ENCODE measurements at places on chromosomes 1 and 21. TPM values are rescaled to one million over a fixed set of nuclear protein-coding genes. Genes with fewer than 3 reads are reported as not detected.

TRNAU1AP gene
- 31.0 TPM for total RNA-seq

FCRL4 gene
- not detected for total RNA-seq

GFI1 gene
- 0.85 TPM for total RNA-seq

DNAJC6 gene
- total RNA-seq: 20.7 TPM

WNT4 gene
- 0.22 TPM for total RNA-seq

FAM167B gene
- 16.1 TPM for total RNA-seq

GRCh38 chr1:2927393-2928360 is 93.6 kb upstream of the ACTRT2 start:
- DNase-seq: no peak

DNA sequence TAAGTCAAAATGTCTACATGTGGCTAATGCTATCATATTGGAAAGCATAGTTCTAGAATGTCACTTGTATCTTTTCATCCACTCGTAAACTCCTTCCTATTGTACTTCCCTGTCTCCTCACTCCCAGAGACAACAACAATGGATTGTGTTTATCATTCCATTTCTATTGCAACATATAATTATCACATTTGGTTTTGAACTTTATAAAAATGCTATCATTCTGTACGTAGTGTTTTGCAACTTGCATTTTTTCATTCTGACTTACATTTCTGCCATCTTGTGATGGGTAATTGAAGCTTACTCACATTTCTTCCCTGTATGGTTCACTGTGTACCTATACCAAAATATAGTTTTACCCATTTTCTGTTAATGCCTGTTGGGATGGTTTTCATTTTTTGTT is 14.5 kb upstream of the CSF3R start:
- no peak for DNase-seq

DNA sequence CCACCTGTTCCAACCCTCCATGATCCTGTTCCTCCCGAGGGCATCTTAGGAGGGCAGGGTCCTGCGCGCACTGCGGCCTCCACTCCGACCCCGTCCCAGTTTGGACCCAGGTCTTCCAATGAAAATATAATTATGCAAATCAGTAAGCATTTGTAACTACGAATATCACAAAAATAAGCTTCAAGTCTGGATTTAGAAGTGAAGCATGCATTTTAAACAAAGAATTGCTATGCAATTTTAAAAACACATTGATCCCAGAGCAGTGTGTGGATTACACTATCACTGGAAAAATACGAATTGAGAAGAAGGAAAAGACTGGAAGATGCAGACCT is 673 bp downstream of the PRMT2 start:
- no peak for DNase-seq

DNA sequence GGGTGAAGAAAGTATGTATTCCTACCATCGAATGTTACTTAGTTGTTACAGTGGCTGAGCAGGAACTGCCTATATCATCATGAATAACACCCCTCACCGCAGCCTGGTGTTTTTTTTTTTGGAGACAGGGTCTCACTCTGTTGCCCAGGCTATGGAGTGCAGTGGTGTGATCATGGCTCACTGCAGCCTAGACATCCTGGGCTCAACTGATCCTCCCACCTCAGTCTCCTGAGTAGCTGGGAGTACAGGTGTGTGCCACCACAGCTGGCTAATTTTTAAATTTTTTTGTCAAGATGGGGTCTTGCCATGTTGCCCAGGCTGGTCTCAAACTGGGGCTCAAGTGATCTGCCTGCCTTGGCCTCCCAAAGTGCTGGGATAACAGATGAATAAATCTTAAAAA is 7.3 kb downstream of the PATJ start:
- peak; percentile 0 for DNase-seq

DNA sequence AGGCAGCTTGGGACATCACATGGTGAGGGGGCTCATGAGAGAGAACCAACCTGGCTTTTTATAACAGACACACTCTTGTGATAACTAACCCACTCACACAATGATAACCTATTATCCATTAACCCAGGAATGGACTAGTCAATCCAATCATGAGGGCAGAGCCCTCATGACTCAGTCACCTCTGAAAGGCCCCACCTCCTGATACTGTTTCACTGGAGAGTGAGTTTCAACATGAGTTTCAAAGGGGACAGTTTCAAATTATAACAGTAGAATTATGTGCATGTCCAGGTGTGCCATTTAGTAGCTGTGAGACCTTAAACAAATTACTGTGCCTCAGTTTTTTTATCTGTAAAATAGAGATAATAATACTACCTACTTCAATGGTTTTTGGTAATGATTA is 47.6 kb upstream of the PPP2R5A start:
- DNase-seq: no peak

- no peak for DNase-seq
Measured at GRCh38 chr1:6345009-6345408, 48.6 kb downstream of the ACOT7 start.

DNA sequence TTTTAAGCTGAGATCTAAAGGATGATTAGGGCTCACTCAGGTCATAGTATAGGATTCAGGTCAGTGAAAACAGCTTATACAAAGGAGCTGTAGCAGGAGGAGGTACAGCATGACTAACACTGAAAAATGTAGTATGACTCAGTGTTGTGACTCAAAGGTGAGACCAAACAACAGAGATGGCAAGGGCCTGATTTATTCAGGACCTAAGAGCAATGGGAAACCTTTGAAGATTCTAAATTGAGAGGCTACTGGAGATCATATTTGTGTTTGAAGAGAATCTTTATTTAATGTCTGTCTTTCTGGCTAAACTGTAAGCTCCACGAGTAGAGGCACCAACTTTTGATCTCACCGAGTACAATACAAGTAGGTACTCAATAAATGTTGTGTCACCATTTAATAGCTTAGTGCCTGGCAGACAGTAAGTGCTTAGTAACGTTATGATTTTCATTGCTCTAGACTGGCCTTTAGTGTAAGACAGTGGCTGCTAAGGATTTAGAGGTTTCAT is 43.5 kb downstream of the PRKAA2 start:
- DNase-seq: no peak

DNA sequence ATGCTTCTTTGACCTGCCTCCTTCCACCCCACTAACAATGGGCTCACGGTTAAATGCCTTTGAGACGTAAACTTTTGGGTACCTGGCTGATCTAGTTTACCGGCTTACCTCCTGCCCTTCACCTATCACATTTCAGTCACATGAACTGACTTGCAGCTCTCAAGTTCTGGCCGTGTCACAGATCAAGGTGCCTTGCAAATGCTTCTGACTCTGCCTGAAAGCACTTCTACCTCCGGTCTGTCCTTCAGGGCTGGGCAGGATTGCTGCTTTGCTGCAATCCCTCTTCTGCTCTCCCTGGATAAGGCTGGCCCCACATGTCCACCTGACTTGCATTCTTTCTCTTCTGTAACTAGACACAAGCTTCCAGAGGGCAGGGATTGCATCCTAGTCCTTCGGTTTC is 69.0 kb downstream of the GRIK1 start:
- DNase-seq: no peak

- no peak for DNase-seq
Measured at GRCh38 chr1:226688056-226688748, 50.9 kb downstream of the ITPKB start.

DNA sequence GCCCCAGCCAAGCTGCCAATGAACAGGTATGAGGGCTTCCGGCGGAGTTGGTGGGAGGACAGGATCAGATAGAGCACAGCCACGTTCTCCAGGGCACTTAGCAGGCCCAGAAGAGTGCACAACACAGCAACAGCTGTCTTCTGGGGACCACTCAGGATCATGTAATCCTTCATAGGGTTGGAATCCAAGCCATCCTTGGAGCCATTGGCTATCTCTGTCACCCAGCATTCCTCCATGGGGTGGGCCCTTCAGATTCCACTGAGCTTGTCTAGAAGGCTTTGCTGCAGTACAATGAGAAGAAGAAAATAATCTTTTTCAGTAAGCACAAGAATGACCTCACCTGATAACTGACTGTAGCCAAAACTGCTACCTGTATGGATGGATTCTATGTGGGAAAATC is 7.3 kb upstream of the FUCA1 start:
- DNase-seq: no peak

GRCh38 chr1:29931477-29932175 is 695.3 kb downstream of the PTPRU start:
- no peak for DNase-seq

GRCh38 chr1:111347026-111347425 is 56.4 kb downstream of the CHIA start:
- no peak for DNase-seq

- DNase-seq: no peak
Measured at GRCh38 chr1:58047265-58047858, 499.2 kb downstream of the OMA1 start.

DNA sequence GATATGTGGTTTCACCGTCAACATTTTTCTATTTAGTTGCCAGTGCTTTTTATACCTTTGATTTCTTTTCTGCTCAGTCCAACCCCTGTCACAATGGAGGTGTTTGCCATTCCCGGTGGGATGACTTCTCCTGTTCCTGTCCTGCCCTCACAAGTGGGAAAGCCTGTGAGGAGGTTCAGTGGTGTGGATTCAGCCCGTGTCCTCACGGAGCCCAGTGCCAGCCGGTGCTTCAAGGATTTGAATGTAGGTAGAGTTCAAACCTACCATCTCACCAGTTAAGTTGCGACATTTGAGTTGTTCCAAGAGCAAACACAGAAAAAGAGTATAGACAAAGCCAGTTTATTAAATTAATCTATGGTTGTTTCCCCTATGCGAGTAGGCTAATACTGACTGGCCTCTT is 161.3 kb downstream of the CRB1 start:
- no peak for DNase-seq

- DNase-seq: no peak
Measured at GRCh38 chr1:24992124-24992760, 62.2 kb upstream of the RUNX3 start.

GRCh38 chr1:3706651-3707297 is 45.5 kb upstream of the CCDC27 start:
- no peak for DNase-seq
